ENCODE measurements at places on chromosomes 5 and 9. TPM values are rescaled to one million over a fixed set of nuclear protein-coding genes. Genes with fewer than 3 reads are reported as not detected.

- no peak for DNase-seq
Observed at GRCh38 chr5:116736671-116737070, 162.0 kb upstream of the SEMA6A start.

GRCh38 chr9:20625003-20625349 is 2.7 kb upstream of the MLLT3 start:
- no peak for DNase-seq

DNA sequence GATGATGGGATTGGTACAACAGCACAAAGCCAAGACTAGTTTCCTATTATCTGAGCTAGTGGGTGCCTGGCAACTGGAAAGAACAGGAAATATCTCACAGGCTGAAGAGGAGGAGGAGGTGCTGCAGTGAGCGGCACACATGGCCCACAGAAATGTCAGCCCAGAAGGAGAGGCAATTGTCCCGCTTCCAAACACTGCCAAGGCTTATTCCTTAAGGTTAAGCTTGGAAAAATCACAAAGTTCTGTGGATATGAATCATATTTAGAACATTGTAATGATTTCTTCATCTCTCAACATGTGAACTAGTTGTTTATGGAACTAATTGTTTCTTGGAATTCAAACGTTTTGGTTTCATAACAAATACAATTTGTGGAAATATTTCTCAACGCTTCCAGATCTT is 1019.5 kb upstream of the SEMA6A start:
- DNase-seq = no peak

GRCh38 chr5:81359881-81360280 is 34.1 kb downstream of the ACOT12 start:
- DNase-seq = no peak

Gene BSPRY
- total RNA-seq = not detected

Gene SHISAL2B
- total RNA-seq = not detected

GRCh38 chr5:34789021-34789531 is 49.9 kb upstream of the TTC23L start:
- DNase-seq = no peak

DNA sequence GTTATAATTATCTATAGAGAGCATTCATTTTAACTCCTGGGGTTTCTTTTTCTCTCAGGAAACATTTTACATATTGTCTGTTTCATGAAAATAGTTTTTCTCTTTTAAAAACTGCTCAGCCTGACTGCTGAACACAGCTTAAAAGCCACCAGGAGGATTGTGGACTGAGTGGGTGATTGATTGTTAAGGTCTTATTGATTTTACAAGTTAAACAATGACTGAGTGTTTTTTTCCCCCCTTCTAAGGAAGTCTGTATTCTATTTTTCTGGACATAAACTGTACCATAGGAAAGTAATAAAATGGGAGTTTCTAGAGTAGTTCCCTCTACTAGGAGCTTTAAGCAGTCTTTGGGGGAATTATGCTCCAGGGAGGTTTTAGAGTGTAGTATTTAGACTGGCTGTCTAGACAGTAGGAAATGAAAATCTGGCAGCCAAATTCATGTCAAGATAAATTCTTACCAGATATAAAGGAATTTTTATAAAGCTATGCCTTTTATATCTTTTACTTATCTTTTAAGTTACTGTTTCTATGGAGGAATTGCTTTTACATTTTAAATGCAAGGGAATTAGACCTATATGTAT is 463.9 kb downstream of the PRR16 start:
- DNase-seq = no peak

DNA sequence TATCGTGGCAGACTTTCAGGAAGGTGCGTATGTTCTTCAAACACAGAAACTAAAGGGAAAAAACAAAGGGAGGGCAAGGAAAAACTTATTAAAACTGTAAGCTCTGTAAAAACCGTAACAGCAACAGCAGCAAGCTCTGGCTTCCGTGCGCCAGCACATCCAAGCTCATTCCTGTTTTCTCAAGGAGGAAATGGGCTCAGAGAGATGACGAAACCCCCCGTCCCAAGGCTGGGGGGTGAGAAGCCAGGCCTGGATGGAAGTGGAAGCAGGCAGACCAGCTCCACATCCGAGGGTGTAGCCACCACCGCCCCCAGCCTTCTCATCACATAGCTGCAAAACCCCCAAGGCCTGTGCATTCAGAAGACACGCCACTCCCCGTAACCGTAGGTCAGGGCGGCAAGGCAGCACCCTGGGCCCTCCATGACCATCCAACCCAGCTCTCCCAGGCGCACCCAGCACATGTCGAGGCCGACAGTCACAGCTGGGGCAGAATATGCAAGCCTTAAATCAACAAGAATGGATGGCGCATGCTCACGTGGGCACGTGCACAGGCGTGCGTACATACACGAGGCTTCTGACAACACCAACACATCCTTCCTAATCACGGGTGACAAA is 52.8 kb downstream of the VAV2 start:
- no peak for DNase-seq

Gene TRPM3
- total RNA-seq = not detected

DNA sequence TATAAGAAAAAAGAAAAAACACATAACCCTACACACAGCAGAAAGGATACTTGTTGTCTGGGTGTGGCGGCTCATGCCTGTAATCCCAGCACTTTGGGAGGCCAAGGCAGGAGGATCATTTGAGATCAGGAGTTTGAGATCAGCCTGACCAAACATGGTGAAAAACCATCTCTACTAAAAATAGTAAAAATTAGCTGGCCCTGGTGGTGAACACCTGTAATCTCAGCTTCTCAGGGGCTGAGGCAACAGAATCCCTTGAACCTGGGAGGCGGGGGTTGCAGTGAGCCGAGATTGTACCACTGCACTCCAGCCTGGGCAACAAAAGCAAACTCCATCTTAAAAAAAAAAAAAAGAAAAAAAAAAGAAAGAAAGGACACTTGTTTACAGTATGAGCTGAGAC is 147.6 kb upstream of the PITX1 start:
- no peak for DNase-seq

Gene GAPVD1
- total RNA-seq = 31.2 TPM

GRCh38 chr5:69404659-69405330 is 10.1 kb upstream of the MARVELD2 start:
- peak; percentile 7 for DNase-seq

DNA sequence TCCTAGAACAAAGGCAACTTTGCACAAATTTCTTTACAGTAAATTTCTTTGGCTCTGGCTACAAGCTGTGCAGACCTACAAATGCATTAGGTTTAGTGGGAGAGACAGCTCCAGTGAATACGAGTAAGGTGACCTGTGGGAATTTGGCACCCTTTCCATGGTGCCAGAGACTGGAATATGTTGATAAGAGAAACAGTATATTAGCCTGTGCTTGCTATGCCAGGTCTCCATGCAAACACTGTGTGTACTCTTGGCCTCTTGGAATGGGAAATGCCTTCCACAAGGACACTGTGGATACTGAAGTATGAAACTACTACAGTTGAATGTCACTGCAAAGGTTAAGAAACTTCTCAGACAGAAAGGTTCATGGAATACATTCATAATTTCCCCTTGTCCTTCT is 458.5 kb downstream of the IRX1 start:
- no peak for DNase-seq

DNA sequence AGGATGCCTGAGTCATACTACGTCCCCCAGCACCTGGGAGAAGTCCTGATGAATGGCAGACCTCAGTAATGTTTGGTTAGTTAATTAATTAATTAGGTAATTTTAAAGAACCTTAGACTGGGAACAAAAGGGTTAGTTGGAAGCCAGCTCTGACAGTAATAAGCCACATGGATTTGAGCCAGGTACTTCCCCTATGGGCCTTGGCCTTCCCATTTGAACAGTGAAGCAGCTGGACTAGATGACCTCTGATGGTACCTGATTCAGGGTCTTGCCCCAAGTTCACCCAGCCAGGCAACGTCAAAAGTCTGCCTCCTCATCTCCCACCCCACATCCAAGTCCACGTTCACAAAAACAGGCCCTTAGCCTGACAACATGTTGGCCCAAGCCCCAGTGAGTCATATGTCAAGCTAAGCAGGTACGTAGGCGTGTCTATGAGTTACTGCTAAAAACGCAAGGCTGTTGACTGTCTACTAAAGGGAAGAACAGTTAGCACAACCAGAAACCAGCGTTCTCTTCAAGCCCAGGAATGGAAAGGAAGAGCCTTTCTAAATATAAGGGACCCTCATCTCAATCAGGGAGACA is 303.2 kb downstream of the ACTL7B start:
- no peak for DNase-seq

Gene THBS4
- total RNA-seq = 3.9 TPM

Gene CCL27
- not detected for total RNA-seq

Gene CDHR2
- total RNA-seq = 0.04 TPM

DNA sequence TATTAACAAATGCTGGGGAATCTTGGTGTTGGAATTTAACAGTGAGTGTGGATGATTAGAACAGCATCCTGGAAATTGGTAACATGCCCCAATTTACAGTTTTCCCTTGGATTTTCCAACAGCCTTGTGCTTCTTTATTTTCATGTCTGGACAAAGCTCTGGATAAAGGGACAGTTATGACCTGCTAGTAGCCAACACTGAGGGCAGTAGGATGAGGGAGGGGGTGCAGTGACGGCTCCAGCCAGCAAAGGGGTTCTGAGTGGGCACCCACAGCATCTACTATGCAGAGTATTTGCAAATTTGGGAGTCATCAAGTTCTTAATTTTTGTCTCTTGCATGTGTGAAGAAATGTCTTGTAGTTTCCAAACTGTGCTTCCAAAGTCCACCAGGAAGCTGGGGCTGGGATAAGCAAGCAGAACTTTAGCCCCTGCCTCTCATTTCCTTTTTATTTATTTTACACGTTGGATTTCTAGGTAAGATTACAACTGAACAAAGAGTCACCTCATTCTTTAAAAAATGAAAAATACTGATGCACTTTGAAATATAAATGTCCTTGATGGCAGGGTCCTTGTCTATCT is 63.0 kb upstream of the SELENOP start:
- peak; percentile 4 for DNase-seq

- DNase-seq = no peak
Observed at GRCh38 chr5:110965773-110966581, 105.5 kb upstream of the TSLP start.

Gene PFN3
- not detected for total RNA-seq

DNA sequence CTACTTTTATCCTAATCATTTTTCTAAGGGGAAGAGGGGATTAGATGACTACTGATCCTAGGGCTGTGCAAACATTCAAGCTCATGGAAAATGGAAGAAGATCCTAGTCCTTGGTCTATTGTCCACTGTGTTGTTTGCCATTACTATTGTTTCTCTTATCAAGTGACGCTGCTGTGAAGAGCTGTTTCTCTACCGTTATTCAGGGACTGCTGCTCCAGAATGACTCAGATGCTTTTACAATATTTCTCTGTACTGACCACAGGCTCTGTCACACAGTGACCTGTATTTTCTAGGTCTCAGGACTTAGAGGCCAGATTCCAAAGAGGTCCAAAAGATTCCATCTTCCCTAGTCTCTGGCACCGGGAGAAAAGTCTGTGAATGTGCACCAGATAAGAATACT is 159.5 kb upstream of the CHD1 start:
- no peak for DNase-seq

DNA sequence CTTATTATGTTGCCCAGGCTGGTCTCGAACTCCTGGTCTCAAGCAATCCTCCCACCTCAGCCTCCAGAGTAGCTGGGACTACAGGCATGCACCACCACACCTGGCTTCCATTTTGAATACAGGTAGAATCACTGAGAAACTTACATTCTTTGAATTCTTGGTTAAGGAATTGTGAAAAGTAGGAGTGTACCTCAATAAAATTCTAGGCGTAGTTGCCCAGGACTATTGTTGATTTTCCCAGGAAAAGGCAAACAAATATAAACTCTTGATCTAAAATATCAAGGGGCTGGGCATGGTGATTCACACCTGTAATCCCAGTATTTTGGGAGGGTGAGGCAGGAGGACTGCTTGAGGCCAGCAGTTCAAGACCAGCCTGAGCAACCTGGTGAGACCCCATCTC is 16.8 kb upstream of the DMXL1 start:
- DNase-seq = no peak

GRCh38 chr5:56734091-56734694 is 81.2 kb upstream of the MAP3K1 start:
- peak; percentile 86 for DNase-seq

Gene FBLL1
- 3.2 TPM for total RNA-seq

- DNase-seq = no peak
Observed at GRCh38 chr5:1480217-1480616, 35.0 kb upstream of the SLC6A3 start.

DNA sequence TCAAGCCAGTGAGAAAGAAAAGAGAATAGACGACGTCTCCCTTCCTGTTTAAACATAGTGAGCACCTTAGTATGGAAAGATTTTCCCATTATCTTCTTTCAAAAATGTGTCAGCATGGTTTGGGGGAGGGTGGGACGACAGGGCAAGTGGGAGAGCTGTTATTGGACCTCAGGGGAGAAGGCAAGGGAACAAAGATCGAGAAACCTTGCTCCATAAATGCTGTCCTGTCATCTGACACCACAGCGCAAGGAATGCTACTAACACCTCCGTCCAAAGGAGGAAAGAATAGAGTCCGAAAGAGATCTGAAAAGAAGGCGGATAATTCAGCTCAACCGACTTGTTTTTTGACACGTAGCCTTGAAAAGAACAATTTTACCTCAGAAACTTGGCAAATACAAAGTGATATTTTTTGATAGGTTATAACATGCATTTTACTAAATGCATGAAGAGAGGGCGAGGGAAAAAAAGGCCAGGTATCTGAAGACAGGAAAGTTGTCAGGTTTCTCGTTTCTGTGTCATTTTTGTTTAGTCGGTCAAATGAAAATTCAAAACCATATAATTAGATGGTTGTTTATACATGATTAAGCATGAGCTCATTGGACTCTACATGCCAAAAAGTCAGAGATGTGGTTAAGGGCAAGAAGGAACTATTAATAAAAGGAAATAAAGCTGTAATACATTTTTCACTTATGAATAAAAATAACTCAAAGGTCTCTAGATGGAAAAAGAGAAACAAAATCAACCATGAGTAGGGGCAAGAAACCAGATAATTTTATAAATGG is 155.7 kb downstream of the GLIS3 start:
- no peak for DNase-seq

DNA sequence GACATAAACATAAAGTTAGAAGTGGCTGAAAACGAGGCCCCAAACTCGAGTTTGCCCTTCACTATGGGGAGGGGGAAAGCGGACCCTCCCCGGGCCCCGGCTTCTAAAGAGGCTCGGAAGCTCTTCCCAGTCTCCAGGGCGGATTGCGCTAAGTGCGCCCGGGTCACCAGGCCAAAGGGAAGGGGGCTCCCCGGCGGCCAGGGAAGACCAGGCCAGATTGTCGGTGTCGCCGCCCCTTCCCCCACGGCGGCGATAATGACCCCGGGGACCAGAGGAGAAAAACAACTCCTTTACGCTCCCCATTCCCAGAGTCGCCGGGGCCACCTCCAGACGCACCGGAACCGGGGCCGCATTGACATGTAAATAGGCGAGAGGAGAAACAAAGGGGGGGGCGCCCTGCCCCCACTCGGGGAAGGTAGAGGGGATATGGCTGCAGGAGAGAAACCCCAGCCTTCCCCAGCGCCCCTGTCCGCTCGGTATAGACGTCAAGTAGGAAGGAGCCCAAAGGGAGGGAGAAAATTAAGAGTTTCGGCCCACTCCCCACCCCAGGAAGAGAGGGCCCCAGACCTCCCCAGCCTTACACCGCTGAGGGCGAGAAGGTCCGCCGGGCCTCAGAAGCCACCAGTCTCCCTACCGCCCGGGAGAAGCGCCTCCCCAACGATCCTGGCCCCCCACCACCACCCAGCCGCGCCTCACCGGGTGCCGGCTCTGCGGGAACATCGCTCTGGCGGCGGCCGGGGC is 1.7 kb downstream of the TLE1 start:
- DNase-seq = no peak
